ENCODE measurements at places on chromosomes 3 and 15.

GRCh38 chr3:185058796-185059195 is 94.1 kb downstream of the C3orf70 start:
- DNase-seq: no peak

DNA sequence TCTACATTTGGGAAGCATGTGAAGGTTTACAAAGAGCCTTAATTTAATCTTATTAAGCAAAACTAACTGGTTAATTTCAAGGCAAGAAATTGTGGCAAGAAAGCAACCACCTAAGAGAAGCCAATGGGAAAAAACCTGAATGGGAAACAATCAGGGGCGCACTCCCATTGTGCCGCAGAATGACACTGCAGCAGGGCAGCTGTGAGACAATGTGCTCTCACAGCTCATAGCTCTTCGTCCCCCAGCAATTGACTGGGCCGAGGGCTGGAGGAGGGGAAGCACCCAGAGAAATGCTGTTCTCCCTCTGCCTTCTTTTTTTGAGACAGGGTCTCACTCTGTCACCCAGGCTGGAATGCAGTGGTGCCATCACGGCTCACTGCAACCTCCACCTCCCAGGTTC is 93.3 kb upstream of the RAD18 start:
- DNase-seq: no peak

GRCh38 chr3:32791833-32792232 is 26.0 kb upstream of the TRIM71 start:
- DNase-seq: no peak

DNA sequence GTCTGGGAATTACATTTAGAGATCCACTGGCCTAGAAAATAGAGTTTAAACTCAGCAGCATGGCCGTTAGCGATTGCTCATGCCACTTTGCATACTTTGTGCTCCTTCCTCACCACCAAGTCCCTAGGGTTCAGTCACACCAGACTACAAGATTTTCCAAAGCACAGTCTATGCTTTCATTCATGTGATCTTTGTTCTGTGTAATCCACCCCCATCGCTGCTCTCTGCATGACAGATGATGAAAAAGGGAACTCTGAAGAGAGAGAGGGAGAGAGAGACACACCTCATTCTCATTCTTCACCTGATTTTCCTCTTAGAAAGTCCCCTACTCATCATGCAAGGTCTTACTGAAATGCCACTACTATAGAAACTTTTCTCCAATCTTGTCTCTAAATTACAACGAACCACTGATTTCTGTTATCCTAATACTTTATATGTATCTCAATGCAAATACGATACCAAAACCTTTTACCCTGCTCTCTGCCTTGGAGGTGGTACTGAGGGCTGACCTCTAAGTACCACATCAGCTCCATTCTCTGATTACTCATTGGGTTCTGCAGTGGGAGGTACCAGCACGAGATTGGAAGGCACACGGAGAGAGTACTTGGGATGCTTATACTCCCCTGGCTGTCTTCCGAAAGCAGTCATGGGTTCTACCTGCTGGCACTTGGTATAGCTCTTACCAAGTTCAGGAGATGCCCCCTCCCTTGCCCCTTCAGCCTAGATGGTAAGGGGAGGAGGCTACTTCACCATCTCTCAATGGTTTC is 1.1 kb upstream of the PARP15 start:
- DNase-seq: peak; percentile 90

DNA sequence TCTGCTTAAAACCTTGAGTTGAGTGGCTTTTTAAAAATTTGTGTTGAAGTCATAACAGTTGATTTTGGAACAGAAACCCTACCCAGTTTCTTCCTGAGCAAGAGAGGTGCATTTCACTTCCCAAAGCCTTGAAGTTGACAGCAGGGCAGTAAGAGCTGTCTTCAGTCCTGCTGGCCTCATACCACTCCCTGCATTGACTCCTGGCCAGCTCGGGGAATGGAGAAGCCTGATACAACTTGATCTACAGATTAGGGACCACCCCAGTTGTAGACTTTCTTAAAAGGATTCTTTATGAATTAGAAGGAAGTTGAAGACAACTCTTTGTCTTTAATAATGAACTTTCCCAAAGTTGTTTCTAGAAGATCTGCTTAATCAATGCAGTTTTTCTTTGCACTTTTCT is 90.6 kb upstream of the FLNB start:
- DNase-seq: no peak

DNA sequence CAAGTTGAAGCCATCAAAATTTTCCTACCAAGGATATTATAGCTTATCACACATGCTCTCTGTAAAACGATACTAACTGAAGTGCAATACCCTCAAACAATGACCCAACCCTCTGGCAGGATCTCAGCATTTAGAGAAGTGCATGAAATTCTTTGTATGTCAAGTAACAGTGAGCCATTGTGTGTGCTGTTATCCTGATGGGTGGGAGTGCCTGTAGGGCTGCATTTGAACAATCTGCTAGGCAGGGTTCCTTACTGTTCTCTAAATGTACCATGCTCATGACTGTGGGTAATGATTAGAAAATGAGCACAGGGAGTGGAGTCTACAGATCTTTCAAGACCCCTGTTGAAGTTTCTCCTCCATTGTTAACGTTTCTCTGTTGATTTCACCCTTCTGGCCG is 398.1 kb downstream of the NSUN3 start:
- DNase-seq: no peak

- DNase-seq: no peak
These were observed 383 bp upstream of the EFCC1 start for GRCh38 chr3:129000742-129001100.

DNA sequence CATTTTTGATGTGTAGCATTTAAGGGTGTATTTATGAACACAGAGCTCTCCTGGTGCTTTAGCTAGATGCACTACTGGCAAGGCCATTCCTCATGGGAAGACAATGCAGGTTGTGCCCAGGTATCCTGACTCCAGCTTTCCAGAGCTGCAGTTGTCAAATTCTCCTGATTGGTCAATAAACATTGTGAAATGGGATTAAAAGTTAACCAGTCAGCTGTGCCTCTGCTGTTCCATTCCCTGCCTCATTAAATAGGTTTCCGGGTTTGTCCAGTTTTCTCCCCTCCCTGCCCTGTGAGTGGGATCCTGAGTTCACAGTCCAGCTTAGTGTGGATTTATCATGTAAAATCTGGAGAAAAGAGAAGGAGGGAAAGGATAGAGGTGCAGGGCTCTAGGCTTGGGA is 207.3 kb downstream of the SQOR start:
- no peak for DNase-seq

GRCh38 chr3:194382892-194383223 is 13.3 kb upstream of the LRRC15 start:
- no peak for DNase-seq

GRCh38 chr3:124413393-124413792 is 316.9 kb upstream of the UMPS start:
- DNase-seq: no peak

DNA sequence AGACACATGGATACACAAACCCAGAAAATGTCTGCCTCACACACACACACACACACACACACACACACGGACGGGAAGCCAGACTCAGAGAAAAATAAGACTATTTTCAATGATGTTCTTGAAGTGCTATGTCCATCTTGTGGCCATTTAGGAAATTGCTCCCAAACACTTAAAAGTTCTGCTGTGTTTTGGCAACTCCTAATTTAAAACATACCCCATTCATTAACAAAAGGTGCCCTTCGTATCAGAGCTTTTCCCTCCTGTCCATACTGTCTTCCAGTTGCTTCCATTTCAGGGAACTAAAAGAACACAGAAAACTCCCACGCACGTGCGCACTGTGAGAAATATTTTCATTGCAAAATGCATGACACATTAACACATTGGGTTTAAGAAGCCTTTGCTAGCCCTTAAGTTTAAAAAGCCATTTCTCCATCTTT is 44.6 kb downstream of the SLC12A1 start:
- peak; percentile 66 for DNase-seq

- DNase-seq: peak; percentile 1
These were observed 161.6 kb downstream of the GAP43 start for GRCh38 chr3:115784739-115785536.

DNA sequence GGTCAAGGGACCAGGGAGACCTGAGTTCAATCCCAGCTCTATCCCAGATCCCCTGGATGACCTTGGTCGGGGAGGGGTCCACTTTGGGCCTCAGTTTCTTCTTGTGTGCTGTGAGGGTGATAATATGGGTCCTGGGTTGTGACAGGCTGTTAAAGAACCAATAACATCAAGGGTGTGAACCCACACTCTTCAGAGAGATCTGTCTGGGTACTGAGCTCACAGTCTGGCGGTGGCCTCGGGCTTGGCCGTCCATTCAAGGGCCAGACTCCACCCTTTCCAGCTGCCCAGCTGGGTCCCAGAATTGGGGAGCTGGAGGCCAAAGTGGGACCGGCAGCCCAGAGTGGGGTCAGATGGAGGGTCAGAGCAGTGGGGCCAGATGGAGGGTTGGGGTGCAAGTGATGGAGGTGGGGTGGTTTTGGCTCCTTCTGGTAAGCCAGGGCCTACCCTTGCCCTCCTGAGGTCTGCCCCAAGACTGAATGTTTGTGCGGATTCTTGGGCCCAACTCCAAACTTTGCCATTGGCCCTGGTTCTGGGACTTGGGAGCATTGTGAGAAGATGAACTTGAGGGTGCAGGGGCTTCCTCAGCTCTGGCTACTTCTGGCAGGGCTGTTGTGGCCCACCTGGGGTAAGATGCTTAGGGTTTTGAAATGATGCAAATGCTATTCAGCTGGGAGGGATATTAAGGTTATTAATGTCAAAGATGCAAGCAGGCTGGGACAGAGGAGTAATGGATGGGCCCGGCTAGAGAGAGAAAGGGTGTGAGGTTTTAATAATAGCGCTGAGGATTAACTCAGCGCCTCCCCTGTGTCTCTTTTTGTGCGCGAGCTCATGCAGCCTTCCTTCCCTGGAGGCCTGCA is 1.5 kb downstream of the CORO2B start:
- DNase-seq: no peak

- no peak for DNase-seq
These were observed 71.5 kb upstream of the PLXNA1 start for GRCh38 chr3:126911162-126912026.

GRCh38 chr3:28698706-28699105 is 350.1 kb upstream of the AZI2 start:
- no peak for DNase-seq

DNA sequence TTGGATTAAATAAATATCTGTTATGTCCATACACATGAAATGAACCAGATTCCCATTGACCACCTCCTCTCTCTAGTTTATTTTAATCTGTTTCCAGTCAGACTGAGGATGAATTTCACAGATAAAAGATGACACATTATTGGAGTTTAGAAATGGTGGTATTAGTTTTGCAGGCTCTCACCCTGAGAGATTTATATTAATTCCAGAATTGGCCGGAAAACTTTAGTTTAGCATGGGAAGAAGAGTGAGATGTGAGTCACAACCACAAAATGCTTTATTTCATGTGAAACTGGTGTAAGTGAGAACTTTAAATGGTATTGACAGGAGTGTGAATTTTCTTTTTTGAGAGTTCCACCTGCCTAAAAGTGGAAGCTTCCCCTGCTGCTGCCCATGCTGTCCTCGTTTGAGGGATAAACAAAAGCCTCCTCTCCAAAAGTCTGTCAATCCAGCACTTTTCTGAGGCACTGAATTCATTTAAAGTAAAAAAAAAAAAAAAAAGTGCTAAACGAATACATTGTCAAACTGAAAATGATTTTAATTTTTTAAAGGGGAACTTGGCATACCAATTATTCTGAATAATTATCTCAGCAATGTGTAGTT is 65.1 kb upstream of the EPHA3 start:
- DNase-seq: no peak

DNA sequence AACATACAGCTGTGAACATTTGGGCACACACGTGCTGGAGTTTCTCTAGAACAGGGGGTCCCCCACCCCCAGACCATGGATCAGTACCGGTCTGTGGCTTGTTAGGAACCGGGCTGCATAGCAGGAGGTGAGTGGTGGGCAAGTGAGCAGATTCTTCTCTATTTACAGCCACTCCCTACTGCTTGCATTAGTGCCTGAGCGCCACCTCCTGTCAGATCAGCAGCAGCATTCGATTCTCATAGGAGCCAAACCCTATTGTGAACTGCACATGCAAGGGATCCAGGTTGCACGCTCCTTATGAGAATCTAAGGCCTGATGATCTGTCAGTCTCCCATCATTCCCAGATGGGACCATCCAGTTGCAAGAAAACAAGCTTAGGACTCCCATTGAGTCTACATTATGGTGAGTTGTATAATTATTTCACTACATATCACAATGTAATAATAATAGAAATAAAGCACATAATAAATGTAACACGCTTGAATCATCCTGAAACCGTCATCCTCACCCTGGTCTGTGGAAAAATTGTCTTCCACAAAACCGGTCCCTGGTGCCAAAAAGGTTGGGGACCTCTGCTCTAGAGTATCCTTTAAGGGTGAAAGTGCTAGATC is 25.8 kb downstream of the CHRM5 start:
- DNase-seq: peak; percentile 54

GRCh38 chr15:98121957-98122356 is 161.5 kb downstream of the ARRDC4 start:
- DNase-seq: no peak

- no peak for DNase-seq
These were observed 32.9 kb downstream of the SNTN start for GRCh38 chr3:63685340-63685739.

GRCh38 chr15:35282965-35283496 is 197.9 kb upstream of the NANOGP8 start:
- DNase-seq: no peak

- no peak for DNase-seq
These were observed 828 bp upstream of the VWA5B2 start for GRCh38 chr3:184228376-184229137.

- peak; percentile 78 for DNase-seq
These were observed 48.8 kb downstream of the STARD5 start for GRCh38 chr15:81274931-81275707.

GRCh38 chr3:187774185-187774789 is 29.0 kb upstream of the BCL6 start:
- no peak for DNase-seq

GRCh38 chr3:75082845-75083244 is 468.4 kb upstream of the CNTN3 start:
- no peak for DNase-seq

- no peak for DNase-seq
These were observed 642.0 kb upstream of the KCNMB2 start for GRCh38 chr3:177894081-177894728.

GRCh38 chr3:15707779-15708178 is 90.0 kb downstream of the ANKRD28 start:
- DNase-seq: no peak

DNA sequence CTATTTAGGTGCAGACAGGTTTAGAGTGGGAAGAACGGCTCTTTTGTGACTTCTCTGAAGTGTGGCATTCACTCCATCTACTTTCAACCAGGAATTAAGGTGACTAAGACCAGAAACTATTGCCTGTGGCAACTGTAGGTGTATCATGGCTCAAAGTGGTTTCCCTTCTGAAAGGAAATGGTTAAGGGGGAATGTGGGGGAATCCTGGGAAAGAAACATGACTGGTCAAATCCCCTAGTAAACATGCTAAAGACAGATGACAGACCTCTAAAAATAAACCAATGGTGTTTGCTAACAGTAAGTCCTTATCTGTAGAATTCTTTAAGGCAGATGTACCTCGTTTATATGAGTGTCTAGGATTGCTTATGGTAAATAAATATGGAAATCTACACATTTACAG is 56.9 kb downstream of the MEGF11 start:
- no peak for DNase-seq

- DNase-seq: no peak
These were observed 424.8 kb downstream of the LPP start for GRCh38 chr3:188578576-188579363.

GRCh38 chr15:67917037-67917436 is 77.2 kb upstream of the RNU6-1 start:
- no peak for DNase-seq

All from NCI-H526 (cell line).